ENCODE measurements at places on chromosomes 11 and 22.

DNA sequence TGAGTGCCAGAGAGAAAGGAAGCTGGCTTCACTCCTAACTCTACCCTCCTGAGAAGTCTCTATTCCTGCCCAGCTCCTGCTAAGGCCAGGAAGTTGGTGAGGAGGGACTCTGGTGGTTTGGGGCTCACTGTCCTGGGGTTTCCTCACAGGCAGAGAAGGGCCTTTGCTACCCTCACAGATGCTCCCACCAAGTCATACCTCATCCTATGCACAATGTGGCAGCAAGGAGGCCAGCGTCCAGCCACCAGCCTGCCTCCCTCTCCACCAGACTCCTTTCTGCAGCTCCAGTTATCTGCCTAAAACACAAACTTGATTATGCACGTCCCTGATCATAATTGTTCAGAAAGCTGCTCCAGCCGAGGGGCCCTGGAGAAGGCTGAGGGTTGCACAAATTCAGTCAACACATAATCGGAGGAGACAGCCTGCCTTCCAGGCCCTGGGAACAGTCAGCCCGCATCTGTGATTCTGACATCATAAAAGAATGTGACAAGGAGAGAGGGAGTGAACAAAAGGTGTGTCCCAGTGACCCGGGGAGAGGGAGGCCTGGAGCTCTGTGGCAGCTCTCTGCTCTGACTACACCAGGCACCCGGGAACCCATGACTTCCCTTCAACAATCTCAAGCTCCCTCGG, 28.8 kb downstream of the DKK3 start:
- no peak overlapping the region for H3K4me3 ChIP-seq
- no peaks in the 10 kb centered on the region for H3K27me3 ChIP-seq
- no peak for DNase-seq
- H3K36me3 ChIP-seq: no peaks in the 10 kb centered on the region

GRCh38 chr11:87437133-87437843, 399.6 kb downstream of the TMEM135 start:
- no peak for DNase-seq
- no peak overlapping the region for H3K27ac ChIP-seq
- no peak overlapping the region for H3K4me3 ChIP-seq
- H3K4me1 ChIP-seq: no peaks in the 10 kb centered on the region
- H3K27me3 ChIP-seq: no peaks in the 10 kb centered on the region

DNA sequence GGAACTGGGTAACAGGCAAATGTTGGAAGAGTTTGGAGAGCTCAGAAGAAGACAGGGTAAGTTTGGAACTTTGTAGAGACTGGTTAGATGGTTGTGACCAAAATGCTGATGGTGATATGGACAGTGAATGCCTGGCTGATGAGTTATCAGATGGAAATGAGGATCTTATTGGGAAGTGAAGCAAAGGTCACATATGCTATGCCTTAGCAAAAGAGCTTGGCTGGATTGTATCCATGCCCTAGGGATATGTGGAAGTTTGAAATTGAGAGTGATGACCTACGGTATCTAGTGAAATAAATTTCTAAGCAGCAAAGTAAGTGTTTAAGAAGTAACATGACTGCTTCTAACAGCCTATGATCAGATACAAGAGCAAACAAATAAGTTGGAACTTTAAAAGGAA, 17.8 kb downstream of the BBOX1 start:
- no peaks in the 10 kb centered on the region for H3K36me3 ChIP-seq
- DNase-seq: no peak
- no peak overlapping the region for H3K27ac ChIP-seq
- H3K4me1 ChIP-seq: no peaks in the 10 kb centered on the region

- H3K27ac ChIP-seq: no peak overlapping the region
- H3K4me1 ChIP-seq: no peaks in the 10 kb centered on the region
- no peaks in the 10 kb centered on the region for H3K36me3 ChIP-seq
- no peaks in the 10 kb centered on the region for H3K27me3 ChIP-seq
- H3K4me3 ChIP-seq: no peak overlapping the region
Observed at GRCh38 chr11:111908639-111909305, 2.8 kb downstream of the CRYAB start.

DNA sequence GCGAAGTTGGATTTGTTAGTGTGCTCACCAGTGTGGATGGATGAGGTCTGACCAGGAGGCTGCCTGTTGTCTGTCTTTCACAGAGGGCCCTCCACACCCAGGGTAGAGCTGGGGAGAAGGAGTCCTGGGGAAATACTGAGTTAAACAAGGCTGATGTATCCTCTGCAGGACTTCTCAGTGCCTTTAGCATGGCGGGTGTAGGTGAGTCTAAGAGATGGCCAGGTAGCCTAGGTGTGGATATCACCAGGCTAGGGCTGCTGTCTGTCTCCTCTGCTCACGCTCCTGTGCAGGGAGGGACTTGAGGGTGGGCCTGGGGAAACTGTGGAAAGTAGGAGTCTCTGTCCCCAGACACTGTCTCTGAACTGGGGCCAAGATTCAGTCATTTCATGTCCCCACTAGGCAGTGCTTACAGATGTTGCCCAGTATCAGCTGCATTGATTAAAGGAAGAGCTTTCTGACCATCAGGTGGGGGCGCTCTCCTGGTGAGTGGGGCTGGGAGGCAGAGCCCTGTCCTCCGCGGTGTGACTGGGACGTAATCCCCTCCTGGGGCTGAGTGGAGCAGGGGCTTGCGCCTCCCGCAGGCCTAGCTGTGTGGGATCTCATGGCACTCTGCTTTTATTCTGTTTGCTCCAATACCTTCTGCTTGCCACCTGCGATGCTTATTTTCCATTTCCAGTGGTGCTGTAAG, 35.5 kb upstream of the CCDC188 start:
- no peak overlapping the region for H3K4me3 ChIP-seq
- DNase-seq: no peak
- no peak overlapping the region for H3K27ac ChIP-seq
- no peaks in the 10 kb centered on the region for H3K4me1 ChIP-seq

GRCh38 chr22:31199187-31199586, 12.9 kb upstream of the LIMK2 start:
- H3K27me3 ChIP-seq: no peaks in the 10 kb centered on the region
- no peak overlapping the region for H3K27ac ChIP-seq
- no peak for DNase-seq
- H3K4me3 ChIP-seq: no peak overlapping the region
- no peaks in the 10 kb centered on the region for H3K4me1 ChIP-seq

DNA sequence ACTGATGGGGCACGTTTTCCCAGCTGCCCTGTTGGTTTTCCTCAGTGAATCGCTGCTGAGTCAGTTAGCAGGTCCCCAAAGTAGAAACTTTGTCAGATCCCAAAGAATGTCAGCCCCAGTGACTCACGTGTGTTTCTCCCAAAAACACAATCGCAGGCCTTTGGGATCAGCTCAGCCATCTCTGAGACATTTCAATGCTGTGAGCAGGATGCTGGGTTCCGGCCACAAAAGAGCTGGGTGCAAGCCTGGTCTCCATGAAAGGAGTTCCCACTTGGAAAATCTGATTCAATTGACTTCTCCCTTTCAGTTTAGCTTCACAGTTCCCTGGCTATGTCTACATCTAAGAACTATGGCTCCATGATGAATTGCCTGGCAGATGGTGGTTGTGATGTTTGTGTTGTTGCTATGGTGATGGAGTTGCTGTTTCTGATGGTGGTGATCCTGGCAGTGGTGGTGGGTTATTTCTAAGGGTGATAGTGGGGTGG, 28.0 kb downstream of the MYEOV start:
- DNase-seq: peak; percentile 20
- H3K27ac ChIP-seq: no peak overlapping the region
- no peaks in the 10 kb centered on the region for H3K36me3 ChIP-seq
- no peaks in the 10 kb centered on the region for H3K27me3 ChIP-seq
- H3K4me3 ChIP-seq: no peak overlapping the region

GRCh38 chr11:14672635-14673034, 29.0 kb downstream of the PDE3B start:
- no peak for DNase-seq
- no peaks in the 10 kb centered on the region for H3K36me3 ChIP-seq
- no peaks in the 10 kb centered on the region for H3K27me3 ChIP-seq
- no peak overlapping the region for H3K4me3 ChIP-seq
- H3K4me1 ChIP-seq: no peaks in the 10 kb centered on the region
- no peak overlapping the region for H3K27ac ChIP-seq
